ENCODE measurements at places on chromosomes 7 and 10. TPM values are rescaled to one million over a fixed set of nuclear protein-coding genes. Genes with fewer than 3 reads are reported as not detected.

- DNase-seq: no peak
Measured at GRCh38 chr7:33917661-33918060, 12.3 kb downstream of the BMPER start.

- no peak for DNase-seq
Measured at GRCh38 chr10:2925631-2926030, 141.7 kb upstream of the PFKP start.

DNA sequence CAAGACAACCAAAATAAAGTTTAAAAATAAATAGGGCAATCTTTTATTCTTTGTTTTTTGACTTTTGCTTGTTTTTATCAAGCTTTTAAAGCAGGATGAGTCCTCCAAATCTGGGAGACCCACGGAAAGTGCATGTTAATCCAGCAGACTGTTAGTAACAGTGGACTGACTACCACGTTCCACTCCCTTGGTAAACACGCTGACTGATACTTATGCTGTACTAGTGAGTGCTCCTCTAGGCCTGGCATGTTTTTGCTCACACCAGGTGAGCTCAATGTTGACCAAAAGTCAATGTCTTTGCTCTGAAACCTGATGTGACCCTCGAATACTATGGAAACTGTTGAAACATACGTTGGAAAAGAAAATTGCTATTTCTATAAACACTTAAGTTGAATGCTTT lies 88.4 kb downstream of the KIAA1549 start:
- DNase-seq: no peak

- no peak for DNase-seq
Measured at GRCh38 chr7:142280263-142280662, 22.4 kb upstream of the PRSS58 start.

DNA sequence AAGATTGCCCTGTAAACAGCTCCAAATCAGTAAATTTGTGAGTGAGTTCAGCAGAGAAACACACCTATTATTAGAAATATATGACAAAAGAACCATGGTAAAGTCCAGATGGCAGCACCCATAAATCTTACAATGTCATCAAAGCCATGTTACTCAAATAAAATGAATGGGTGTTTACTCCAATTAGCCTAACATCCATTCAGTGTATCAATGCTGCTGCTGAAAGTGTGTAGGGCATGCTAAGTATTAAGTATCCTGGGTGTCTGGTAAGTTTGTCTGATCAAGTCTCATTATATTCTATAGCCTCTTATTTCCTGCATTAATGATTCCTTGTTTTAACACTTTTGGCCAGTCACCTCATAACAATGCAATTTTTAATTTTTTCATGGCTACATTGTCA lies 185.5 kb upstream of the STEAP4 start:
- DNase-seq: no peak

Gene SPAM1
- not detected for total RNA-seq

Gene COL1A2
- total RNA-seq: 10.8 TPM
